ENCODE measurements at places on chromosomes 11 and 22.

DNA sequence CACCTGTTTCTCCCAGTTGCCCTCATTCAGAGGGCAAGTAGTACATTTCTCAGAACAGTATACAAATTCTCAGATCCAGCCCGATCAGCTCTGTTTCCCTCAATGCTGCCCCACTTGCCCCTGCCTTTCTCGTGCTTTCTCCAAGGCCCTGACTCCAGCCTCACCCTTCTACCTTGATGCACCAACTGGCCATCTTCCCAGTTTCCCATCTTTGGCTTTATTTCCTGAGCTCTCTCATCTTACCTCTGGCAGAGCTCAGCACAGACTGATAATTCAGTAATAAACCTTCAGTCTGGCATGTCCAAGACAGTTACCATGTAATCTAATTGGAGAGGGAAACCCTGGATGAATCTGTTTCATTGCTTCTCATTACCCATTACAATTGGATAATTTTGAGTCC lies 184.5 kb upstream of the ISX start:
- no peak for DNase-seq

- DNase-seq = peak; percentile 94
Observed at GRCh38 chr11:18720808-18721560, 5.0 kb downstream of the IGSF22 start.

- no peak for DNase-seq
Observed at GRCh38 chr11:7579361-7579791, 65.6 kb downstream of the PPFIBP2 start.

DNA sequence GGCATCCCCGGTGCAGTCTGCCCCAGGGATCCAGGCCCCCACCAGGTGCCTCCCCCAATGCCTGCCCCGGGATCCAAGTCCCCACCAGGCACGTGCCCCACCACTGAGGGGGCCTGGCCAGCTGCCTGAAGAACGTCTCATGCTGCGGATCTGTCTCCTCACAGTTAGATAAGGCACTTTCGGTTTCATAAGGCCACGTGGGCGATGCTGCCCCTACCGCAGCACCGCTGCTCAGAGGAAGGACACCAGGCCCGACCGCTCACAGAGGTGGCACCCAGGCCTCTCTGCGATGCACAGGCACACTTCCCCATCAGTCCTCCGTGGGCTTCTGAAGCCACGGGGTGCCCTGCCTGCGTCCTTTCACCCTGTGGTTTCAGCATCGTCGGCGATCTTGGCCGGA lies 68.1 kb upstream of the BID start:
- DNase-seq = no peak

DNA sequence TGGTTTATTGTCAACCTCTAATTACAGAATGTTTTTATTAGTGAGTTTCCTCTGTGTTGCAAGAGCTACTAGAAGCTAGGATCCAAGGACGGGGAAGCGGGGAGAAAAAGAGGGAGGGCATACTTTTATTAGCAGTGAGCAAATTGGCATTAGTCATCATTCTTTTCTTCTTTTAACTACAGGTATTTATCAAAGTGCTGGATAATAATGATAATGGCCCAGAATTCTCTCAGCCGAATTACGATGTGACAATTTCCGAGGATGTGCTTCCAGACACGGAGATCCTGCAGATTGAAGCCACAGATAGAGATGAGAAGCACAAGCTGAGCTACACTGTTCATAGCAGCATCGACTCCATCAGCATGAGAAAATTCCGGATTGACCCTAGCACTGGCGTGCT lies 179.7 kb upstream of the MTNR1B start:
- DNase-seq = no peak
